Cardiac muscle cell (in vitro differentiated cells and primary cell): ENCODE measurements at places on chromosomes 12 and 14. TPM values are rescaled to one million over a fixed set of nuclear protein-coding genes. Genes with fewer than 3 reads are reported as not detected.
A peak's percentile ranks its signal among the peaks of the same experiment; 100 is the strongest.

DNA sequence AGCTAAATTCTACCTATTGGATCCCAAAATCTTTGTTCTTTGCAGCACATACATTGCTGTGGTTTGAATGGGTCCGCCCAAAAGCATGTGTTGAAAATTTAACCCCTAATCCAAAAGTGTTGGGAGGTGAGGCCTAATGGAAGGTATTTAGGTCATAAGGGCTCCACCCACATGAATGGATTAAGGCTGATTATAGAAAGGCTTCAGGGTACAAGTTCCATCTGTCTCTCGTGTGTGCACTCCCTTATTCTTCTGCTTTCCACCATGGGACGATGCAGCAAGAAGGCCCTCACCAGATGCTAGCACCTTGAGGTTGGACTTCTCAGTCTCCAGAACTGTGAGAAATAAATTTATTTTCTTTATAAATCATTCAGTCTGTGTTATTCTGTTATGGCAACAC lies 190.9 kb downstream of the SOX5 start:
- DNase-seq: no peak

DNA sequence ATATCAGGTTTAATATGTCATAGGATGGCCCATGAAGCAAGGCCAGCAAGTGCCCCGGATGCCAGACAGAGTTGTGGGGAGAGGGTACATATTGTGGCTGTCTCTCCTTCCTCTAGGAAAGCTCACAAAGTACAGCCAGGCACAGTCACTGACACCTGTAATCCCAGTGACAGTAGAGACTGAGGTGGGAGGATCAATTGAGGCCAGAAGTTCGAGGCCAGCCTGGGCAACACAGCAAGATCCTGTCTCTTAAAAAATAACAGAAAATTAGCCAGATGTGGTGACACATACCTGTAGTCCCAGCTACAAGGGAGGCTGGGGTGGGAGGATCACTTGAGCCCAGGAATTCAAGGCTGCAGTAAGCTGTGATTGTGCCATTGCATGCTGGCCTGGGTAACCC lies 32.1 kb downstream of the SLC7A8 start:
- no peak for DNase-seq

Gene PITPNM2
- total RNA-seq: 3.7 and 5.6 TPM in 2 replicates

- DNase-seq: peak; percentile 68
Measured at GRCh38 chr14:104845834-104846441, 19.1 kb upstream of the CEP170B start.

- no peak for DNase-seq
Measured at GRCh38 chr12:68207276-68207675, 18.3 kb downstream of the IL26 start.

DNA sequence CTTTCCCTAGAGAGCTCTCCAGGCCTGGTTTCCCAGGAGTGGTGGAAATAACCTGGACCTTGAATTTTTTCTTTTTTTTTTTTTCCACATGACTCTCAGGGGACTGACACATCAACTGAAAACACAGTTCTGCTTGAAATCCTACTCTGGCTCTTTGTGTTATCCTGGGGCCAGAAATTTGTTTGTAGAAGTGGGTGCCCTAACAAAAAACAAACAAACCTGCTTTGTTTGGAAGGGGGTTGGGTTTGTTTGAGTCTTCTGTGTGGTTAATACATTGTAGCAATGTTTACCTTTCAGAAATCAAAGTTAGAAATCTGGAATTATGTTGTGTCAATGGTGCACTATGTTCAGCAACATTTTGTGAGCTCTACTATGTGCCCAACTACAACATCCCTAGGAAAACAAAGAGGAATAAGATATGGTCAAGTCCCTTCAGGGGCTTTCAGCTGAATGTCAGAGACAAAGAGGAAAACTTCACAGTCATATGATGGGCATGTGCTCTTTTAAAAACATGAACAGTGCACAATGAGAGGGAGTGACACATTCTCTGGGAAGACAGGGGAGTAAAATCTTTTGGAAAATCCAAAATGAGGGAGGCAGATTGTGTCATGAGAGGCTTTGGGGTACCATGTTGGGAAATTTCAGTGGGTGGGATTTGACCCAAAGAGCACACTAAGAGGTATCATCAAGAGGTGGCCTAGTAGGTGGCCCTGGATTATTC lies 1.5 kb upstream of the IGF1 start:
- no peak for DNase-seq

GRCh38 chr14:36517242-36518030 lies 2.6 kb downstream of the NKX2-1 start:
- no peak for DNase-seq

DNA sequence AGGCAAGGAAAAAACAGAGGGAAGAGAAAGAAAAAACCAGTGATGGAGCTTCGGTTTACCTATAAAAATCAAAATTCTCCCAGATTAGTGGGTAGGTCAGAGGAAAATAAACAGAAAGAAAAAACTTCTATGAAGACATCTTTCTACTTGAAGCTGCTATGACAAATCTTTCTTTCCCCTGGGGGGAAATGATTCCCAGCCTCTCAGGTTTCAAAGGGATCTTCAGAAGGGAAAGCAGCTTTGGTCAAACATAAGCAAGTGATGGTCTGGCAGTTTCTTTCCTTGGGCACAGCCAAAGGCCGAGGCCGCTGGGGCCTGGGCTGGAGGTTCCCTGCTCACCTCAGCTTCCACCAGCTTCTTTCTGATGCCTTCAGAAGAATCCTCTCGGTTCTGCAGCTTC lies 104.5 kb downstream of the PRKAB1 start:
- DNase-seq: no peak

GRCh38 chr12:67701121-67701520 lies 52.6 kb downstream of the DYRK2 start:
- no peak for DNase-seq

DNA sequence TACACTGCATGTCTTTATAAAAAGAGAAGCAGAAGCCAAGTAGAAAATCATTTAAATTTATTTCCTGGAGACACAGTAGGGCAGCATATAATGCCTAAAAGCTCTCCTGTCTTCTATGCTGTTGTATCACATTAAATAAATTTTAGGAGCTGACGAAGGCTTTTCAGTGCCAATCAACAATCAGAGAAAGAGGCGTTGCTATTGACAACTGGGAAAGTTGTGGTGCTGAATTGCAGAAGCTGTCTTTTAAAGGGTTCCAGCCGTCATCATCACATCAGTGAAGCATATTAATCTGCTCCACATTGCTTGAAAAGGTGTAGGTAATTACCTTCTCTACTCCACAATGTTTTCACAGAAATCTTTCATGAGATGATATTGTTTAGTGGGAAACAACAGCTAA lies 103.9 kb downstream of the FSCB start:
- DNase-seq: no peak

DNA sequence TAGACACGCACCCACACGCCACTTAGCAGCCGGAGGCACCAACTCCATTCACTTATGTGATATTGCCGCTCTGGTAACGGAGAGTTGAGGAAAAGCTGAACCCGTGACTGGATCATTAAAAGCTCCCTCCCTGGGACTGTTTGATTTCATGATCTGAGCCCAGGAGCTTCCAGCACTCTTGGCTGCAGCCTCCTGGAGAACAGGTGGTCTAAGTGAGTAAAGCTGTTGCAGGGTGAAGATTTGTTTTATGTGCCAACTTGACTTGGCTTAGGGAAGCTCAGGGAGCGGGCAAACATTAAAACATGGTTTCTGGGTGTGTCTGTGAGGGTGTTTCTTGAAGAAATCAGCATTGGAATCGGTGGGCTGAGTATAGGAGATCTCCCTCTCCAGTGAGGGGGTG lies 16.9 kb upstream of the TMEM132C start:
- DNase-seq: no peak

Gene SLC38A4
- total RNA-seq: 0.09 and 0.21 TPM in 2 replicates

DNA sequence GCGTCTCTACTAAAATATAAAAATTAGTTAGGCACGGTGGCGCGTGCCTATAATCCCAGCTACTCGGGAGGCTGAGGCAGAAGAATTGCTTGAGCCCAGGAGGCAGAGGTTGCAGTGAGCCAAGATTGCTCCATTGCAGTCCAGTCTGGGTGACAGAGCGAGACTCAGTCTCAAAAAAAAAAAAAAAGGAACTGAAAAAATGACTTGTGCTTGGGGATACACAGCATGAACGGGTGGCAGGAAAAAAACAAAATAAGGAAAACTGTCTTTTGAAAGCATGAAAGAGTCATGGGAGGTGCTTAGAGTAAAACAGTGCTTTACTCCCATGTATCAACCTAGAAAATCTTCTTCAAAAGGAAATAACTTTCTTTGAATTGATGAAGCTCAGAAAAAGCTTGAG lies 80.8 kb downstream of the TMTC1 start:
- no peak for DNase-seq

DNA sequence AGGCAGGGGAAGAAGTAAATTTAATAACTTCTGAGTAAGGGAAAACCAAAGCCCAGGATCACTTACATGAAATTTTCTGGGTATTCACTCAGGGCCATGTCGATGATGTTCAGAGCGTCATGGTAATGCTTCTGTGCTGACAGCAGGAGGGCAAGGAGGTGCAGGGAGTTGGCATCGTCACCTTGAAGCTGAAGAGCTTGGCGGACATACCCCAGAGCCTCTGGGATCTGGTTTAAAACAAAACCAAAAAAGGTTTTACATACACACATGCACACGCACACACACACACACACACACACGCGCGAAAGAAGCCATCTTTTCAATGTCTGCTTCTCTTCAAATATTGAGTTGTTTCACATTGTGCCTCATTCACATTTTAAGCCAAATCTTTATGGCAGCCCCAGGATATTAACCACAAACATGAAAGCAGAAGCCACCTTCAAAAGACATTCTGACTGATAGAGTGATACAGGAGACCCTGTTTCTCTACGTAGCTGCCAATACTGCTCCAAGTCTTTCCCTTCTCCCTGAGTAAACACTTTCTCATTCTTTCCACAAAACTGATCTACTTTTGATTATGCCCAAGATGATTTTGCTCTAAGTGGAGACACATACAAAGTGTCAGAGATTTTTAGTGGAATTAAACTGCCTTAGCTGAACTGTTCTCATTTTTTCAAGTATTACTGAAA lies 172.1 kb downstream of the TTC7B start:
- DNase-seq: no peak

- DNase-seq: no peak
Measured at GRCh38 chr12:98513379-98514322, 1.7 kb upstream of the TMPO start.

Gene KRT82
- not detected in 2 replicates for total RNA-seq

DNA sequence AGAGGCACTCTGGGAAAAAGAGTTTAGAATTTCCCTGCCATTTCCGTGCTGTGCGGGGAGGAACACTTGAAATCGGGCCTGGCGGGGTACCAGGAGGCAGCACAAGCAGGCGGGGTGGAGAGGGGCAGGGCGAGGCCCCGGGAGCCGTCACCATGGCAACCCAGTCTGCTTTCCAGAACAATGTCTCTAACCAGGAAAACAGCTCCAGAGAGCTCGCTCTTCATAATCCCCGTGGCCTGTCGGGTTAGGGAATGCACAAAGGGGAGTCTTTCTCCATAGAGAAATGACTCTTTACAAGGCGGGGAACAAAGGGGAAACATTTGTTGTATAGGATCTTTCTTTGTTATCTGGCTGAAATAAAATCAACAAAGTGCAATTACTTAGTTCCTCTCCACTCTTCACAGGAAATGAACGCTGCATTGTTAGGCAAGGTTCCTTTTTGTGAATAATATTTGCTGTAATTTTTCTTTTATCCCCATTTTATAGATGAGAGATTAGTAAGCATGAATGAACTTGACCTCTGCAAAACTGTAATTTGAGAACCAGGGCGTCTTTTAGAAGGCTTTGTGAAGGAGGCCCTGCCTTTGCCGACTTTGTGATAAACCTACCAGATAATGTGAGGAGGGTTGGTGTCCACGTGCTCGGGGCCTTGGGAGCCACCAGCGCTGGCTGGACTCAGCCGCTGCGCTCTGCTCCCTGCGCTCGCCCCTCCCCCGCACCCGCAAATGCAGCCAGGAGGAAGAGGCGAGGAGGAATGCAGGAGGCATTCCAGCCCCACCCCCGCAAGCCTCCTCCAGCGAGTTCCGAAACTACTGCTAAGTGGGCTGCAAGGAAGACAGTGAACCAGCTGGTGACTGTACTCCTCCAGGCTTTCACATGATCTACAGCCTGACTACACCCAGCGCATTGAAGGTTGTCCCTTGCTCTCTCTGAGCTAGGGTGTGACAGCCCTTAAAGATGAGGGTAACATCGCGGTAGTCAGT lies 105.2 kb upstream of the ATF7IP start:
- DNase-seq: peak; percentile 98

Gene NXPH4
- total RNA-seq: 0.80 and 1.1 TPM in 2 replicates

DNA sequence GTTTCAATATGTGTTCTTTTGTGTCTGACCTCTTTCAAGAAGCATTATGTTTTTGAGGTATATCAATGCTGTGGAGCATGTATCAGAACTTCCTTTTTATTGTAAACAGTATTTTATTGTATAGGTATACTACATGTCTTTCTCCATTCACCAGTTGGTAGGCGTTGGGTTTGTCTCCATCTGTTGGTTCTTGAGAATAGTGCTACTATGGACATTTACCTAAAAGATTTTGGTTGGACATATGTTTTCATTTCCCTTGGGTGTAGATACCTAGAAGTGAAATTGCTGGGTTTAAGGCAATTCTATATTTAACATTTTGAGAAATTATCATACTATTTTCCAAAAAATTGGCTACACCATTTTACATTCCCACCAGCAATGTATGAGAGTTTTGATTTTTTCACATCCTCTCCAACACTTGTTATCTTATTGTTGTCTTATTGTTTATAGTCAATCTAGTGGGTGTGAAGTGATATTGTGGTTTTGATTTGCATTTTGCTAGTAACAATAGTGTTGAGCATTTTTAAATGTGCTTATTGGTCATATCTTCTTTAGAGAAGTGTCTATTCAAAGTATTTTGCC lies 409.2 kb downstream of the IPO8 start:
- DNase-seq: peak; percentile 76

DNA sequence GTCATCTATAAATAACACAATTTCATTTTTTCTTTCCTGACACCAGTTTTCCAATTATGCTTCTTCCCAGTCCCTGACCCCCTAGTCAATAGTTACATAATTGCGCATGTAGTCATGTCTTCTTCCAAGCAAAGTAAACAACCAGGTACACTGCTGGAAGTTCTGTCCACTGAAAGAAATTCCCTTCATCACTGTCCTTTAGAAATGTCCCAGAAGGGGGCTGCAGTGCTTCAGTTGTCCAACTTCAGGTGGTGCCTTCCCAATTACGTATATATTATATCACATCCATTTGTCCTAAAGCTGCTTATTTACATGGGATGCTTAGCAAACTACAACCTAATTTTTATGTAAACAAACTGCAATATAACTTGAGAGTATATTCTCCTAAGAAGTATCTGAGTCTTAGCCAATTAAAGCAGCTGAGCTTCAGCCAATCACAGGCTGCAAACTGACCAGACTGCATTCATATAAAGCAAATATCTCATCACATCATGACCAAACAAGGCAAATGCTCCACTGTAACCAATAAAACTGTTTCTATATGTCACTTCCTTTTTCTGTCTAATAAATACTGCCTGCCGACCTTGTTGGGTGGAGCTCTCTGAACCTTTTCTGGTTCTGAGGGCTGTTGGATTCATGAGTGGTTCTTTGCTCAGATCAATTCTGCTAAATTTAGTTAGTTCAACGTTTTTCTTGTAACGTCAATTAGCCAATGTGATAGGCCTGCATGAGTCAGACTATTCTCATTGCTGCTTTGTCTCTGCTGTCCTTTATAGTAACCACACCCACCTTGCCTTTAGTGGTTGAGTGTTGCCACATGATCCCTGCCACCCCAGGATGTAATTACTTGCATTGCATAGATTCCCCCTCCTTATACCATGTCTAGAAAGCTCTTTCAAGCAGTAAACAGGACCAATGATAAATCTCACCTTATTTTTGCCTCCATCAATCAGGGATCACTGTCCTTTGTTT lies 239.3 kb downstream of the ALG10B start:
- no peak for DNase-seq

- no peak for DNase-seq
Measured at GRCh38 chr12:130506844-130507243, 169.2 kb downstream of the PIWIL1 start.

- no peak for DNase-seq
Measured at GRCh38 chr12:31460024-31460423, 130.9 kb downstream of the DENND5B start.

Gene AKAP5
- total RNA-seq: 0.63 and 1.3 TPM in 2 replicates

Gene TSPAN8
- not detected in 2 replicates for total RNA-seq
